Gastrocnemius medialis (tissue), 4 donors: ENCODE measurements at places on chromosomes 5 and 9. TPM values are rescaled to one million over a fixed set of nuclear protein-coding genes. Genes with fewer than 3 reads are reported as not detected.

- H3K27ac ChIP-seq, result no peak overlapping the region
- no peak for DNase-seq
- no peaks in the 10 kb centered on the region for H3K4me1 ChIP-seq
- no peaks in the 10 kb centered on the region for H3K27me3 ChIP-seq
- H3K4me3 ChIP-seq, result no peak overlapping the region
- no peaks in the 10 kb centered on the region for H3K36me3 ChIP-seq
Measured at GRCh38 chr5:113450929-113451328, 16.1 kb upstream of the TSSK1B start.

Gene TTC39B
- total RNA-seq, result 3.8 TPM

- no peak overlapping the region for H3K27ac ChIP-seq
- no peak for DNase-seq
- no peaks in the 10 kb centered on the region for H3K36me3 ChIP-seq
- H3K4me3 ChIP-seq, result no peak overlapping the region
- H3K27me3 ChIP-seq, result no peaks in the 10 kb centered on the region
Measured at GRCh38 chr9:123478967-123479602, 123.1 kb downstream of the CRB2 start.

- no peak overlapping the region for H3K4me3 ChIP-seq
- no peak overlapping the region for H3K27ac ChIP-seq
- no peaks in the 10 kb centered on the region for H3K27me3 ChIP-seq
- no peak for DNase-seq
- no peaks in the 10 kb centered on the region for H3K36me3 ChIP-seq
Measured at GRCh38 chr9:131621551-131622358, 76.4 kb downstream of the PRRT1B start.

Gene ZFAND5
- total RNA-seq, result 633 TPM
